Right kidney (tissue), 9 donors: ENCODE measurements at places on chromosomes 16 and 17.

GRCh38 chr17:34670618-34671017, 91.2 kb downstream of the TMEM132E start:
- DNase-seq = no peak

GRCh38 chr16:66273644-66274334, 92.7 kb upstream of the CDH5 start:
- no peak for DNase-seq

DNA sequence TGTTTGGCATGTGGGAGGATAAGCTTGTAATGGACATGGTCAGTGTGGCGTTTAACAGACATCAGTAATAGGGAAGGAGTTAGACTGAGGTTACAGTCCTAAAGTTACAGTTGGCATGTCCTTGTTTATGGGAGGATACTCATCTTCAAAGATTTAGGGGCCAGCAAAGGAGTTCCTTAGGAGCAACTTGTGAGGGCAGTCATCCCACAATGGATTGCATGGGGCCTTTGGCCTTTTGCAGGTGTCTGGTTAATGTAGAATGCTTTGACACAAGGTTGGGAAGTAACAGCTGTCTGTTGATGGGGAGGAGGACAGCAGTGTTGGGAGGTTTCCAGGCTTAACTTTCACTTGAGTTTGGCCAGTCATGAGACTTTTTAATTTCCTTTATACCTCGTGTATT, 2.2 kb downstream of the NUBP1 start:
- DNase-seq = peak; percentile 27

GRCh38 chr17:17275971-17276370, 5.1 kb downstream of the COPS3 start:
- DNase-seq = no peak

DNA sequence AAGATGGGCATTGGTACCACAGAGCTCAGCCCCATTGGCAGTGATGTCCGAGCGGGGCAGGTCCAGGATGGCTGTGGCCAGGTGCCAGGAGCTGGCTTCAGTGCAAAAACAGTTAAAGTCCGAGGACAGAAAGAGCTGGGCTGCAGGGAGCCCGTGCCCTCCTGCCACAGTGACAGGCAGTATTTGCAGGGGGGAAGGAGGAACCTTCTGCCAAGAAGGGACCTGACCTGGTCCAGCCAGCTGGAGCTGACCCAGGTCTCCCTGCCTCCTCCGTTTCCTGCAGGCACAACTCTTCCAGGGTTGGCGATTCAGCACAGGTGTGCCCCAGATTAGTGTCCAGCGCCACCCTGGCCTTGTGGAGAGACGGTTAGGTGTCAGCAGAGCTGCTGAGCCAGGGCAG, 199.0 kb downstream of the ENGASE start:
- no peak for DNase-seq

DNA sequence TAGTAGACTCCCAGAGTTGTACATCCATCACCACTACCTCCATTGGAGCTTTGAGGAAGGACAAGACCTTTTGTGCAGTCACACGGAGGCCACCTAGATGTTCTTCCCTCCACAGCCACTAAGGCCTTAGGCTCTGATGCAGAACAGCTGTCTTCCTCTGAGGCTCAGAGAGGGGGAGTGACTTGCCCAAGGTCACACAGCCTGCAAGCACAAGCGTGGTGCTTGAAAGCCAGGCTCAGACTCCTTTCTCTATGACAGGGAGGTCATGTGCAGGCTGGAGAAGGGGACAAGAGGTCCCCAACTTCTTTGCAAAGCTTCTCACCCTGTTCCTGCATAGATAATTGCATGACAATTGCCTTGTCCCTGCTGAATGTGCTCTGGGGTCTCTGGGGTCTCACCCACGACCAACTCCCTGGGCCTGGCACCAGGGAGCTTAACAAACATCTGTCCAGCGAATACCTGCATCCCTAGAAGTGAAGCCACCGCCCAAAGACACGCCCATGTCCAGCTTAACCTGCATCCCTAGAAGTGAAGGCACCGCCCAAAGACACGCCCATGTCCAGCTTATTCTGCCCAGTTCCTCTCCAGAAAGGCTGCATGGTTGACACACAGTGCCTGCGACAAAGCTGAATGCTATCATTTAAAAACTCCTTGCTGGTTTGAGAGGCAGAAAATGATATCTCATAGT, 12.7 kb downstream of the SCGB1C2 start:
- no peak for DNase-seq

- DNase-seq = no peak
These were observed 129.7 kb downstream of the KCNJ2 start for GRCh38 chr17:70298929-70299531.

GRCh38 chr16:22272870-22273650, 24.1 kb upstream of the POLR3E start:
- no peak for DNase-seq

DNA sequence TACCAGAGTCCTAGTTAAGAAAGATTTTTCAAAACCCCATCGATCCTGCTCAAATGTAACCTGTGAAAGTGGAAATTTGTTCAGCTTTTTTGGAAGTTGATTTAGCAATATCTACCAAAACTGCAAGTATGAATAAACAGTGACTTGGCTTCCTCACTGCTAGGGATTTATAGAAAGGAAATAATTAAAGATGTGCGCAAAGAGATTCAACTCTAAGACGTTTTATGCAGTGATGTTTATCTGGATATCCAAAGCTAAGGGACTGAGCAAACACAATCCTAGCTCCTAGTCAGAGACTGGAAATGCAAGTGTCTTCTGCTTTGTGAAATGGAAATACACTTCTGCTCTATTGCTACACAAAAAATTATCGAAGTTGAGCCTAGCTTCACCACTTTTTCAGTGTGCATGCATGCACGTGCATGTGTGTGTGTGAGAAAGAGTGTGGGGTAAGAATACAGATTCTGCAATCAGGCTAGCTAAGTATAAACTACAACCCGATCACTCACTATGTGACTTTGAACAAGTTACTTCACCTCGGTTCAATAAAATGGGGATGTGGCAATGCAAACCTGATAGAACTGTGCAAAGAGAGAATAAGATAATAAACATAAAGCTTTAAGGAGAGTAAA, 52.1 kb upstream of the FOXF1 start:
- no peak for DNase-seq

GRCh38 chr17:10743316-10744009, 13.6 kb upstream of the TMEM220 start:
- no peak for DNase-seq
